Left renal pelvis (tissue), 4 donors: ENCODE measurements at places on chromosomes 6 and 20.

DNA sequence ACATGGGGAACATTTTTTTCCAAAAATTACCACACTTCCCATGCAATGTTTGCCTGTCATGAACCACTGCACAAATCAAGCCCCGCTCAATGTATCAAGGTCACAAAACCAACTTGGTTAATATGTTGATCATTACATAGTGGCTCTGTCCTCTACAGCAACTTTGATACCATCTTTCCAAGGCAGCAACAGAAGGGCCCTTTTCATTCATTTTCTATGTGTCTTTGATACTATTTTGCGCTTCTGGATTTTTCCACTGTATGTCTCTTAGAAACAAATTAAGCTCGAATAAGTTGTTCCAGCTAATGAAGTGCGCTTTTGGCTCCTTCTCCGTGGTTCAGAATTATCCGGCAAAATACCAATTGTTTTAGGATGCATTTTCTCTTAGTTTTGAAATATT is 1.5 kb downstream of the ZHX3 start:
- DNase-seq: no peak

DNA sequence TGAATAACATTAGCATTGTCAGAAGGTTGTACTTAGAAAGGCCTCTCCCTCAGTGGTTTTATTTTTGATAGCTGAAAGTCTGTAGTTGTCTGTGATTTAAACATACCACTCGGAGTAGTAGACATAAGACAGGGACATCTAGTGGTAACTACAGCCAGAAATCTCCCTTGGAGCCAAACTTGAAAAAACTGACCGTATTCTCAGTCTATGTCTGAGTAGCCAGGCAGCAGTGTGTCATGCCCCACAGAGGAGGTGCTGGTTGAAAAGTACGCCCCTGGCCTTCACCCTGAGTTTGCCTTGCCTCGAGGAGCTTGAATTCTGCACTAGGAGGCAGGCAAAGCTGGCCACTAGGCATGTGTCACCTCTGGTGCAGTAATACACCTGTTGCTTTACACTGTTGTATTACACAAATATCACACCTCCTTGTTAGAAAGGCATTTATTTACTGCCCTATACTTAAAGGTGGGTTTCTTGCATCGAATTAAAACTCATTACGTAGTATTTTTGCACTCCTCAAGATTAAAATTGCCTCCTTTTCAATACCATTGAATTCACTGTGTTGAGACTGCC is 20.8 kb downstream of the ZBTB2 start:
- DNase-seq: no peak

GRCh38 chr20:46468508-46468907 is 44.9 kb downstream of the ZNF334 start:
- no peak for DNase-seq

GRCh38 chr20:24951536-24952083 is 2.5 kb downstream of the CST7 start:
- DNase-seq: no peak

- no peak for DNase-seq
Measured at GRCh38 chr6:153058291-153058690, 55.8 kb upstream of the MTRF1L start.

DNA sequence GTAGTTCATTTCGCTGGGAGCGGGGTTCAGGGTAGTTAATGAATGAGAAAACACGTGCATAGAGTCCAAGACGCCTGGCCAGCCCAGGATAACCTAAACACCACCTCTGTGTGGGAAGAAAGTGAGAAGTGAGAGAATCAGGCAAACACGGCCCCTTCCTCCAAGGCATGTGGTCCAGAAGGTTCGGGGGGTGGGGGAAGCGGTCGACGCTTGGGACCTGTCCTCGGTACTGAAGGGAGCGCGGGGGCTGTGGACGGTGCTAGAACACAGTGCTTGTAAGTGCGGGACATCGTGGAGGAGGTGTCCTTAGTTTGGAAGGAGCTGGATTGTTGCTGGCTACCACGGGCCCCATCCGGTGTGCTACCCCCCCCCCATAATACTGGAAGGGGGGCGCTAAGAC is 1.7 kb upstream of the VSTM2L start:
- DNase-seq: no peak

GRCh38 chr6:67535946-67536345 is 1099.1 kb upstream of the ADGRB3 start:
- DNase-seq: no peak

DNA sequence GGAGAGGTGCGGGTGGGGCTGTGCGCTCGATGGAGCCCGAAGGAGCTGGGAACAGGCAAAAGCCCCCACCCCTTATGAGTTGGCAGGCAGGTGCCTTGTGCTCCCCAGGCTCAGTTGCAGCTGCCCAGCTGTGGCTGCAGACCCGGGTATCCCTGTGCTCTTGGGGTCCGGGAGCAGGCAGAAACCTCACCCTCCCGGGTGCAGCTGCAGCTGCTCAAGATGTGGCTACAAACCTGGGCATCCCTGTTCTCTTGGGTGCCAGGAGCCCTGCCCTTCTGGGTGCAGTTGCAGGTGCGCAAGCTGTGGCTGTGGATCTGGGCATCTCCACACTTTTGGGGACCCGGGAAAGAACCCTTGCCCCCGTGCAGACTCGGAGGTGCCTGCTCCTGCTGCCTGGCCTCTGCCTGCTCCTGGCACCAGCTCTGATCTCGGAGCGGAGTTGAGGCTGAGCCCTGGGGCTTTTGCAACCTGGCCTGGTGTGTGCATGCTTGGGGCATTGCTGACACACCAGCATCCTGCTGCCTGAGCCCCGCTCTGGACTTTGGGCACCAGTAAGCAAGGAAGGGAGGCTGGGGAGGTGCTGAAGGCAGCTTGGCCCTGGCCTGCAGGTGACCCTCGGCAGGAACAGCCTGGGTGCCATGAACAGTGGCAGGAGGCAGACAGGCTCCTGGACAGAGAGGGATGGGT is 21.6 kb downstream of the OR2J3 start:
- no peak for DNase-seq

GRCh38 chr6:33235221-33235634 is 26.9 kb downstream of the RING1 start:
- DNase-seq: no peak

DNA sequence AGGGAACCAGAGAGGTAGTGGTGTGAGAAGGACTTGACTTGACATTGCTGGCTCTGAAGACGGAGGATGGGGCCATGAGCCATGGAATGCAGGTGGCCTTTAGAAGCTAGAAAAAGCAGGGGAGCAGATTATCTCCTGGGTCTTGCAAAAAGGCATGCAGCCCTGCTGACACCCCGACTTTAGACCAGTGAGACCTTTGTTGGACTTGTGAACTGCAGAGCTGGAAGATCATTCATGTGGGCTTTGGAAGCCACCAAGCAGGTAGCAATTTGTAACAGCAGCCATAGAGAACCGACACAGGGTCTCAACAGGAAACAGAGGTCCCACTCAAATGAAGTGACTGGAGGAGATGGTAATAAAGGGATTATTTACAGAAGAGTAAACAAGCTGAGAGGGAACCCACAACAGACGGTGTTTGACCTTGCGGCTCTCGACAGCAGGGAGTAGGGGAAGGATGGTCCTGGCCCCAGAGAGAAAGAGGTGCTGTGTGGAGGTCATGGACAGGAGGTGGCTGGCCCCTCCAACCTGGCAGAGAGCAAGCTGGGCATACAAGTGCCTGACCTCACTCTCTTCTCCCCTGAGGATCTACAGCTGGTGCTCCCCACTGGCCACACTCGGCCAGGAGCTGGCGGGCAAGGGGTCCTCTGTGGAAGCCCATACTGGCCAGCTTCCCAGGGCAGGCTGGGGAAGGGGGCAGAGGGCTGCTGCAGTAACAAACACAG is 43.9 kb downstream of the SLC22A23 start:
- DNase-seq: no peak

DNA sequence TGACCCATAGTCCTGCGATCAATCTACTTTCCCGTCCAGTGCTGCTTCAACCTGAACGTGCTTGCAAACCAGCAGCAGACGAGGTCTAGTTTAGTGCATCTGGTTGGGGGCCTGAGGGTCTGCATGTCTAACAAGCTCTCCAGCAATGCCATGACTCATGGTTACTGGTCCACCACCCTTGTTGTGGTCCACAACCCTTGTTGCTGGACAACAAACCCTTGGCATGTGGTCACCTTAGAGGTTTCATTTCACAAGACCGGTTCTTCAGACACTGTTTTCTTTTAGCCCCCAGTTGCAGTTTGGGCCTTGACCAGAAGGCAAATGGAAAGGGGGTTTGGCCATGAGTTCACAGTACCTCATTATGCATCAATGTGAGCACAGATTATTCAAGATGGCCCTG is 424.8 kb downstream of the QKI start:
- DNase-seq: no peak

DNA sequence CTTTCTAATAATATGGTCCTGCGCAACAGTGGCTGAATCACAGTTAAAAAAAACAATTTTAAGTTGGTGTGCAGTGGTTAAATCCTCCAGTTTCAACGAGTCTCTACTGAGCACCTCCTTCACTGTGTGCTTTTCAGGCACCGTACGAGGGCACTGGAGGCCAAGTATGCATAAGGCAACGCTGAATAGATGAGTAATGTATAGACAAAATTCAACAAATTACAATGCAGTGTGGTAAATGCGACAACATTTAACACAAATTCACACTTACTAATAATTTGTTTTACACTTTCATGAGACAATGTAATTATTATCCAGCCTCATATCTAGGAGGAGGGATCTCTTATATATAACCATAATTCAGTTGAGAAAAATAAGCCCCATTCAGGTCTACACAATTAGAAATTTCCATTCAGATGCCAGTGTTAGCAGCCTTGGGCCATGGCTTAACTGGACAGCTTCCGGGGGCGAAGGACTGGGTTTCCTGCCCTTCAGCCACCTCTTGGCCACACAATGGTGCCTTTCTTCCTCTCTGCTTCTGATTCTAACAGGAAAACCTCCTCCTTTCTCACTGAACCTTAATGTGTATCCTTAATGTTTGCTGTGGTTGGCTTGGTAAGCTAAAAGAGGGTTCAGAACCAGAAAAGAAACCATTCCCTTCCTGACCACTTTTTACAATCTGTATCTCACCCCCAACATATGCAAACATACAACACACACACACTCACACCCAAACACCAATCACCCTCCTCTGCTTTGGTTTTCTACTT is 51.9 kb downstream of the B4GALT5 start:
- DNase-seq: no peak

DNA sequence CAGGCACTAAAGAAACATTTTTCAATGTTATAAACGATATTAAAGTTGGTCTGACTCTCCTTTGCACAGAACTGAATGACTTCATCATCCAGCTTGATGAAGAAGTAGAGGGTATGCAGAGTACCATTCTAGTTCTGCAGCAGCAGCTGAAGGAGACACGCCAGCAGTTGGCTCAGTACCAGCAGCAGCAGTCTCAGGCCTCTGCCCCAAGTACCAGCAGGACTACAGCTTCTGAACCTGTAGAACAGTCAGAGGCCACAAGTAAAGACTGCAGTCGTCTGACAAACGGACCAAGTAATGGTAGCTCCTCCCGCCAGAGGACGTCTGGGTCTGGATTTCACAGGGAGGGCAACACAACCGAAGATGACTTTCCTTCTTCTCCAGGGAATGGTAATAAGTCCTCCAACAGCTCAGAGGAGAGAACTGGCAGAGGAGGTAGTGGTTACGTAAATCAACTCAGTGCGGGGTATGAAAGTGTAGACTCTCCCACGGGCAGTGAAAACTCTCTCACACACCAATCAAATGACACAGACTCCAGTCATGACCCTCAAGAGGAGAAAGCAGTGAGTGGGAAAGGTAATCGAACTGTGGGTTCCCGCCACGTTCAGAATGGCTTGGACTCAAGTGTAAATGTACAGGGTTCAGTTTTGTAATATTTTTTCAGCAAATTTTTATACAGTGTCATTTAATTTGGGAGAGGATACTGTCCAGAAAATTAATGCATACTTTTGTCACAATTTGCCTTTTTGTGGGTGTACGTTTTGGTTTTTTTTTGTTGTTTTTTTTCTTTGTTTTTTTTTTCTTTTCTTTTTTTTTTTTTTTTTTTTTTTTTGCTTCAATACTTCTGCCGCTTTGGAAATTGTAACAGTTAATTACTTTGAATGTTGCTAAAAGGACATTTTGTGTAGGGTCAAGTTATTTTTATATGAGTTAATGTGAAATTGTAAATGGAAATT is 6.6 kb upstream of the ACAT2 start:
- no peak for DNase-seq

DNA sequence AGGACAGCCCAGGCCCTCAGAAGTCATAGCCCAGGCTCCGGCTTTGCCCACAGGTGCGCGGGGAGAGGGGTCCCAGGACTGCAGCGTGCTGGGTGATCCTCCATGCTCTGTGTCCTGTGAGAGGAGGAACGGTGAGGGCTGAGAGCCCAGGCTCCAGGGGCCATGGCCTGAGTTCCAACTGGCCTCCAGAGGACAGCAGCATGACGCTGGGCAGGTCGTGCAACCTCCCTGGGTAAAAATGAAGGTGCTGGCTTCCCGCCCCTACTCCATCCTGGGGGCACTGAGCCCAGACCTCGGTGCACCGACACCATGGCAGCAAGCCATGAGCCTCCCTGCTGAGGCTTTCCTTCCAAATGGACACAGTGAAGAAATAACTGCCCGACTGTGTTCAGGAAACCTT is 305.4 kb downstream of the TAF4 start:
- DNase-seq: no peak

GRCh38 chr6:39268721-39269120 is 39.4 kb upstream of the KCNK5 start:
- no peak for DNase-seq

DNA sequence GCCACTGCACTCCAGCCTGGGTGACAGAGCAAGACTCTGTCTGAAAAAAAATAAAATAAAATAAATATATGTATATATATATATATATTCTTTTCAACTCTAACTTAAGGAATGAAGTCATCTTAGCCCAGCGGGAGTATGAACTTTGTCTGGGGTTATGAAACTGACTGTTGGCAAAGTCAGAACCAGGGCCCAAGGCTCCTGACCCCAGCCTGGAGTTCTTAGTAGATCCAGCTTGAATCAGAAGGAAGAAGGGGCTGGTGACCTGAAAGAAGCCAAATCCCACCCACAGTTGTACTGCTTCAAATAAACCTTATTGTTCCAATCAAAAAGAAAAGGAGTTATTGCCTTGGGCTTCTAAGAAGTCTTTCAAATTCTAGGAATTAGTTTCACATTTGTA is 83.1 kb upstream of the MAP7 start:
- no peak for DNase-seq
